ENCODE measurements at places on chromosomes 6 and 20.

- DNase-seq, result no peak
Measured at GRCh38 chr20:18041462-18041861, 16.3 kb downstream of the OVOL2 start.

GRCh38 chr6:150435832-150436231, 67.0 kb downstream of the IYD start:
- DNase-seq, result no peak

DNA sequence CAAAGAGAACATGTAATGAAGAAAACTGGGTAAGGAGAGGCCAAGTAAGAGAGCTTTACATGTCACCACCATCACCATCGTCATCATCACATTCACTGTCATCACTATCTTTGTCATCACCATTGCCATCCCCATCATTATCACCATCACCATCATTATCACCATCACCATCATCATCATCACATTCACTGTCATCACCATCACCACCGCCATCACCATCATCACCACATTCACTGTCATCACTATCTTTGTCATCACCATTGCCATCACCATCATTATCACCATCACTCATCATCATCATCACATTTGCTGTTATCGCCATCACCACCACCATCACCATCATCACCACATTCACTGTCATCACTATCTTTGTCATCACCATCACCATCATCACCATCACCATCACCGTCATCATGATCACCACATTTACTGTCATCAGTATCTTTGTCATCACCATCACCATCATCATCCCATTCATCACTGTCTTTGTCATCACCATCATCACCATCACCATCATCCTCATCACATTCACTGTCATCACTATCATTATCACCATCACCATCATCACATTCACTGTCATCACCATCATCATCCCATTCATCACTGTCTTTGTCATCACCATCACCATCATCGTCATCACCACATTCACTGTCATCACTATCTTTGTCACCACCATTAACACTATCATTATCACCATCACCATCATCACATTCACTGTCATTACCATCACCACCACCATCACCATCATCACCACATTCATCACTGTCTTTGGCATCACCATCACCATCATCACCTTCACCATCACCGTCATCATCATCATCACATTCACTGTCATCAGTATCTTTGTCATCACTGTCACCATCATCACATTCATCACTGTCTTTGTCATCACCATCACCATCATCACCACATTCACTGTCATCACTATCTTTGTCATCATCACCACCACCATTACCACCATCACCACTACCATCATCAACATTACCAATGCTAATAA, 172.3 kb downstream of the ERMARD start:
- DNase-seq, result no peak

DNA sequence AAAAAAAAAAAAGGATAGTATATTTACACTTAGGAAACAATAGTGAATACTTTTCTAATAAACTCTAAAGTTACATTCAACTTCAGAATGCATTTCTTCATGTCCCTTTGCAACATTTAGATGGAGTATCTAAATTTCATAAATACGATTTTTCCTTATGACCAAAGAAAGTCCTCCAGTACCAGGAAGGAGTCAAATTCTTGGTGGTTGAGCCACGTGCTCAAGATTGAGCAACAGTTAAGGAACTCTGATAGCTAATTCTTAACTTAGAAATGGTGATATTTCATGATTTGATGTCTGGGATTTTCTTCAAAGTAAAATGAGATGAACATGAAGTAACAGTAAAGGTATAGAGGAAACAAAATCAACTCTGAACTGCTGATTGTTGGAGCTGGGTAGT, 92.7 kb downstream of the SASH1 start:
- no peak for DNase-seq

- no peak for DNase-seq
Measured at GRCh38 chr20:48025051-48025515, 239.8 kb upstream of the SULF2 start.

- peak; percentile 84 for DNase-seq
Measured at GRCh38 chr6:12605888-12606345, 110.7 kb upstream of the PHACTR1 start.

Measured in NAMALWA (cell line).